ENCODE measurements at places on chromosomes 4 and X.

GRCh38 chrX:130079824-130080406 lies 30.4 kb downstream of the ELF4 start:
- DNase-seq, result peak; percentile 29

DNA sequence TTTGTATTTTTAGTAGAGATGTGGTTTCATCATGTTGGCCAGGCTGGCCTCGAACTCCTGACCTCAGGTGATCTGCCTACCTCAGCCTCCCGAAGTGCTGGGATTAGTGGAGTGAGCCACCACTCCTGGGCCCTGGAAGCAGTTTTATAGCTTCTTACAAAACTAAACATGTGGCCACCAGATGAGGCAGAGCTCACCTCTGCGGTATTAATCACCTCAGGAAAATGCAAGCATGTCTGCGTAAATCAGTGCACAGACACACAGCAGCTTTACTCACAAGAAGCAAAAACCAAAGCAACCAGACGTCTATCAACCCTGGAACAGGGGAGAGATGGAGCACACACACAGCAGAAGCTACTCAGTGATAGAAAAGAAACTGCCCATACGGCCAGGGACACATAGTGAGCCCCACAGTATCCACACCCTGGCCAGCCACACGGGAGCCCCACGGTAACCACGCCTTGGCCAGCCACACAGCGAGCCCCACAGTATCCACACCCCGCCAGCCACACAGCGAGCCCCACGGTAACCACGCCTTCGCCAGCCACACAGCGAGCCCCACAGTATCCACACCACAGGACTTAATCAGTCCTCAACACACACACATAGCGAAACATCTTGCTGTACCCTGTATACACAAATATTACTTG lies 30.2 kb downstream of the PPP2R3B start:
- DNase-seq, result no peak

DNA sequence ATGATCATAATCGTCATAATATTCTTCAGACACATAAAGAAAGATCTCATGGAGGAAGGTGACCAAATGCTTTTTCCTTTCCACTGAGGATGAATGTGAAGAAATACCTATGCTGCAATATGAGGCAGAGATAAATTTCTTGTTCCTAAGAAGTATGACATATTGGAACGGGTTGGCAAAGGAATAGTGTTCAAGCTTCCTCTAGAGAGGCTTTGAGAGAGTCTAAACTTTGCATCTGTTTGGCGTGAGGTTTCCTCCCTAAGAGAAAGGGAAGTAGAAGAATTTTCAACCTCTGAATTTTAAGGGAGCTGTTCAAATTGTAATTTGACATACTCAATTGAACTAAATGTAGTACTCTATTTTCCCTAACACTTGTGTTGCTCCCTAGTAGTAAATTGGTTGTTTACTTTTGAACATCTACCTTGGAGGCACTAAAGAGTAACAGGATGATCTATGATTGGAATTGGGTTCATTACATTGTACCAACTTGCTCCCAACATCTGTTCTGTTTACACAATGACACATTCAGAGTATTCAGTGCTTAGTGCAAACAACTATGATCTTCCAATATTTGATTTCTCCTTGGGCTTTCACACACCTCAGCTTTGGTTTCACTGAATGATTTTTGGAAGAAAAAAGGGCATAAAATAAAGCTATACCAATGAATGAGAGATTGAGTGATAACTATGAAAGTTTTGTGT lies 122.0 kb downstream of the CORIN start:
- no peak for DNase-seq

DNA sequence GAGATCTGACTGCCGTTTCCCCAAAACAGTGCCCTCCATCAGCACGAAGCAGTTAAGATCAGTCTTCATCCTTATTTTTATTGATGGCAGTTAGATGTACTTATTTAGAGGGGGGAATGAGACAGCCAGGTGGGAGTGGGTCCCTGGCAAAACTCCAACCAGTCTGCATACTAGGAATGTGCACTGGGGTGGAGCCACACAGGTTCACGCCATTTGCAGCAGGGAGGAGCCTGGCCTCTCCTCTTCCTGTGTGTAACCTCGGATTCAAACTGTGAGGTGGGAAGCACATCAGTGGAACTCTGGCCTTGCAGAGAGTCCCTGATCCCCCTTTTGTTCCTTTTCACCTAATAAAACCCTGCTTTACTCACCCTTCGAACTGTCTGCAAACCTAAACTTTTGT lies 987.7 kb upstream of the GRIA3 start:
- DNase-seq, result no peak

- DNase-seq, result no peak
These were observed 39.3 kb upstream of the LPAR4 start for GRCh38 chrX:78708262-78708661.

- DNase-seq, result no peak
These were observed 86.4 kb downstream of the EMCN start for GRCh38 chr4:100431416-100431815.

GRCh38 chr4:142955501-142955900 lies 109.4 kb upstream of the INPP4B start:
- DNase-seq, result no peak

GRCh38 chrX:63917296-63917695 lies 132.3 kb upstream of the ARHGEF9 start:
- no peak for DNase-seq

Data from stimulated activated CD8-positive, alpha-beta memory T cell treated with anti-CD3 and anti-CD28 coated beads, Interleukin-2, amount 100 ng/mL, for 1 hour (primary cell).